Activated CD8-positive, alpha-beta memory T cell treated with anti-CD3 and anti-CD28 coated beads for 1 hour (primary cell): ENCODE measurements at places on chromosomes 2 and 18.
A peak's percentile ranks its signal among the peaks of the same experiment; 100 is the strongest.

DNA sequence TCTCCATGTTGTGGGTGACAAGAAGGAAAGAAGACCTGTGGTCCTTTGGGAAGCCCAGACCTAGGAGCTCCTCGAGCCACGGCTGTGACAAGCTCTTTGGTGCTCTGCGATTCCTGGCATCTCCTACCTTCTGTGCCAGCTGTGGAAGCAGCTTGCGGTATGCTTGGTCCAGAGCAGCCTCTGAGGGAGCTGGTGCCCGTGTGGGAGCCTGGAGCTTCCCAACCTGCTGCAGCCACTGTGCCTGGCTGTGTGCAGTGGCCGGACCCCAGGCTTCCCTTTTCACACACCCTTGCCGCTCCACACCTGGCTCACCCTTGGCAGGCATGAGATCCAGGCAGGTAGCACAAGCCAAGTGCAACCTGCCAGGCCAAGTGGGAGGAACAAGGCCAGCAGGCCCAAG is 1328.6 kb upstream of the SLC39A10 start:
- DNase-seq, result no peak

DNA sequence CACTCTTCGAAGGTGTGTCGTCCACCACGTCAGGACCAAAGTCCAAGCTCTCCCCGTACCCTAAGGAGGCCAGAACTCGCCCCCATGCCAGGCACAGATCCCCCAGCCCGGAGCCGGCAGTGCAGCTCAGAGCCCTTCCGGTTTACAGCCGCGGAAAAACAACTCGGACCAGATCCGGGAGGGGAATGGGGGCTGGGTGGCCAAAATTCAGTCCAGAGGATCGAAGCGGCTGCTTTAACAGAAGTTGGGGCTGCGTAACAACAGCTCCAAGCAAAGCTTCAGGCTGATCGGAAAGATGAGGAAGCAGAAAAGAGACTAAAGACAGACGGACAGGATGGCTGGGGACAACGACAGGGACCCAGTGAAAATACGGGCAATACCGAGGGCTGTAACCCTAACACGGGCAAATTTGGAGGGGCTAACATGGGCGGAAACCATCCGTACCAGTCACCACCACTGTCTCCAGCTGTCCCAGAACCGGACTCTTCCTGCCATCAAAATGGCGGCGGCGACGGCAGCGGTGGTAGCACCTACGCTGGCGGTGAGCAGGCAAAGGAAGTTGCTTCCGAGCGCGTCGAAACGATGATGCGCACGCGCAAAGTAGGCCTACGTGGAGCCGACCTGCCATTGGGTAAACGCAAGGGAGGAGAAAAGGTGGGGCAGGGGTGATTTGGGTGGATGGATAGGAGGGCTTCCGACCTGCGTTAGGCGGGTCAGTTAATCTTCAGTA is at the start of gene MMADHC:
Gene MMADHC (minus strand): TSS at position 556 of the 730 bp plus-strand sequence. CDS start 678 bp downstream, outside the sequence.
- peak; percentile 85 for DNase-seq

DNA sequence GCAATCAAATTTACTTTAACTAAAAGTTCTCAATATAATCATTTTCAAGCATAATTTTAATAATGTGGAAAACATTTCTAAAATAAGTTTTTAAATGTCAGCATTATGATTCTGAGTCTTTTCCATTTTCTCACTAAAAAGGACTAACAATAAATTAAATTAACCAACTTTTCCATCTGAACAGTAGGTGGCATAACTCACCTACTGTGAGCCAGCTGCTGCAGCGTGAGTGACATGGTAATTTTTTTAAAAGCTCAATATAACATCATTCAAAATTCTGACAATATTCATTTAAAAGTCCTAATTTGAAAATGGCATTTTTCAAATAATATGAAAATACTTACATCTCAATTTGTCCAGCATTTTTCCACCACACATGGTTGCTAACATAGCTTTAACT is 66.5 kb downstream of the DTNB start:
- no peak for DNase-seq

- no peak for DNase-seq
Measured at GRCh38 chr2:111031546-111032478, 88.9 kb upstream of the BCL2L11 start.

GRCh38 chr18:79305911-79306310 is 89.8 kb upstream of the NFATC1 start:
- no peak for DNase-seq

GRCh38 chr18:42931491-42931890 is 184.0 kb downstream of the RIT2 start:
- DNase-seq, result no peak

DNA sequence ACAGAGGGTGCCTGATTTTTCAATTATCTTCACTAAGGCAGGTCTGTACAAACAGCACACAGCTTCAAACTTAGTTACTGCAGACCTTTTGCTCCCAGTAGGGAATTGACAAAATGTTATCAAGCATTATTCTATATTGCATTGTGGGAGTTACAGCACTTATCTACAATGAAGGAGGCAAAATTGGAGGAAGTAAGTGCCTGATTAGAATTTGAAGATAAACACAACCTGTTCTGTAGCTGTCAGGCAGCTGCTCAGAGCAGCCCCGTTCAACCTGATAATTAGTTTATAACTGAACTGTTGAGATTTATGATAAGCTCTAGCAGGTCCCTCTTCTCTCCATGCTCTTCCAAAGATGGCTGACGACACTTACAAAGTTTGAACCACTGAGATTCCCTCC is 364.4 kb upstream of the CYRIA start:
- DNase-seq, result no peak

DNA sequence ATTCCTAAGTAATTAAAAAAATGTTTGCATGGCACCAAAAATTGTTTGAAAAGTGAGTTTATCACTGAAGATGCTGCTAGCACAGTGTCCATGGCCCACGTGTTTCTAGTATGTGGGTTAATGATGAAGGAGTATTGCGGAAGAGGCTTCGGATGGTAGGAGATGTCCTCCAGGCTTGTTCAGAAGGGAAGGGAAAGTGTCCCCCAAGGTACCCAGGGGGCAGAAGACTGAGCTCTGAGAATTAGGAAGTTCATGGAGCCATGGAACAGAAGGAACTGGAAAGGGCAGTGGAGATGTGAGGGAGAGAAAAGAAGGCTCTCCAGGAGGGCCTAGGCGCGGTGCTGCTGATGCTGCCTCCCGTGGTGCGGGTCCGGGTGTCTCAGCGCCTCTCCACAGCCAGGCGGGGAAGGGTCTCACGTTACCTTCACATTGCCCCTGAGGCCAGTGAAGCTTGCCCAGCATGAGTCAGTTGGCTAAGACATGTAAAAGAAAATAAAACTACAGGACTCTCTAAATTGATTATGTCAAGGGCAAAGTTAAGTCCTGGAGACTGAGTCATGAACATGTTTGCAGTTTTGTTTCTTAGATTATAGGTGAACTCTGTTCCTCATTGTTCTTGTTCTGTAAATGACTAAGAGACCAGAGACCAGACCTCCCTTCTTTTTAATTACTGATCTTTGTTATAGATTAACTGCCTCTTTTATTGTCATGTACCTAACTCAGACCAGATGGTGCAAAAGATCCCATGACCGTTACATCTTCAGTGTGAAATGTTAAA is 89.0 kb downstream of the MTCL1 start:
- no peak for DNase-seq

- DNase-seq, result no peak
Measured at GRCh38 chr2:100978582-100979191, 23.4 kb upstream of the RPL31 start.

- DNase-seq, result no peak
Measured at GRCh38 chr2:112085916-112086669, 31.0 kb downstream of the TMEM87B start.

DNA sequence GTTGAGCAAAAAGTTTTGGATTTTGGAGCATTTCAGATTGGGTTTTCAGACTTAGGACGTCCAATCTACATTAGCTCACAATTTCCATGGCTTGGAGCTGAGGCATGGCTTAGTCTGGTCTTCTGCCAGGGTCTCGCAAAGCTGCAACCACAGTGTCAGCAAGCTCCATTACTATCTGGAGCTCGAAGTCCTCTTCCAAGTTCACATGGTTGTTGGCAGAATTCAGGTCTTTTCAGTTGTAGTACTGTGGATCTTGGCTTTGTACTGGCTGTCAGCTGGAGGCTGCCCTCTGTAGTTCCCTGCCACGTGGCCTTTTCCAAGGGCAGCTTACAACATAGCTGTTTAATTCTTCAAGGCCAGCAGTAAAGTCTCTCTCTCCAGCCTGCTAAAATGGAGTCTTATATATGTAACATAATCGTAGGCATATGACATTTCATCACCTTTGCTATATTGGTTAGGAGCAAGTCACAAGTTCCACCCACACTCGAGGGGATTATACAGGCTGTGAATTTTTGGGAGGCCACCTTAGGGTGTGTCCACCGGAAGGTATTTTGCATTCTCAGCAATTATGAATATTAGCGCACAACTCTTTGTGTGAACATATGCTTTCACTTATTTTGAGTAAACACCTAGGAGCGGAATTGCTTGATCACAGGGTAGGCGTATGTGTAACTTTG is 41.5 kb upstream of the EPC2 start:
- no peak for DNase-seq

DNA sequence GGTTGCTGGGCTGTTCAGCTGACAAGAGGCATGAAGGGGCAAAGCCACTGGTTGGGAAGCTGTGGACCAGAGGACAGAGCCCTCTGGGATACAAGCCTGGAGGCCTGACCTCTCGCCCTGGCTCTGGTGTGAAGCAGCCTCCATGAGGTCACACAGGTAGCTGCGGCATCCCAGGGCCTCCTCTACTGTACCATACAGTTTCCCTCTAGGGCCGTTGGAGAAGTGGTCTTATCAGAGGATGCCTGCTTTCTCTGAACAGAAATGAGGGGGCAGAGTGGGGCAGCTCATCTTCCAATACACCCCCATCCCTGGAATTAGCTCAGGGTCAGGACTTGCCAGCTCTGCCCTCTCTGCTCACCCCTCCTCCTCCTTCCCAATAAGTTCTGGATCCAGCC is 135.1 kb upstream of the SMAD2 start:
- DNase-seq, result no peak

DNA sequence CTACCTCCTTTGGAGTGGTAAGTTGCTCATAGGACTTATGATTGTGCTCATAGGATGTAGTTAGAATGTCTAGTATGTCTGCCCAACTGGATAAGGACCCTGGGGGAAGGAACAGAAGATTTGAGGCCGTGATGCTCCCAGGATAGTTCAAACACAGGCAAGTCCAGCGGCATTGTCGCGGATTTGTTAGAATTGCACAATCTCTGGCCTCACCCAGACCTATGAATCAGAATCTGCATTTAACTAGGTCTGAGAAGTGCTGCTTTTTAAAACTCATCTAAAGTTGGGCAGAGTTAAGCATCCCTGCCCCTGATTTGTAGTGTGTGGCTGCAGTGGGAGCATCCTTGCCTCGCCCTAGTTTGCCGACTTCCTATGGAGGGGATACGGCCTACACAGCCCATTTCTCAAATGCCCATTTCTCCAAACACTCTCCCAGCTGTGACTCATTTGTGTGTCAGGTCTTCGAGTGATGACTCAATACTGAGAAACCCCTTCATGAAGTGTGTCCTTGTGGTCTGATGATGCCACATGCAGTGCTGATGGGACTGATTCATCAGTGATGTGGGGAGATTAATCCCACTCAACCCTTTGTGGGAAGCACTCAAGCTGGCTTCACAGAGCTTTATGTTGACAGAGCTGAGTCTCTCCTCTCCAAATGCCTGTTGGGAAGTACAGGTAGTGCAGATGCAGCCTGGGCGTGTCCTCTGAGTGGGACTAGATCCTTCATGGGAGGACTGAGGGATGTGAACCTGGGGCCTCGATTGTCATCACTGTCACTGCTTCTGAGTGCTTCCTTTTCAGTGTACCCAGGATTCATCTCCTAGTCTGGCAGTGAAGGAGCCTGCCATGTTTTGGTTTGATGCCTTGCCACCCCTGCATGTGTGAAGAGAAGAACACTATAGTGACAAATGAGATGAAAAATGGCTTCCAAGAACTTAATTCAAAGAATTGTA is 18.7 kb downstream of the SMIM21 start:
- no peak for DNase-seq

DNA sequence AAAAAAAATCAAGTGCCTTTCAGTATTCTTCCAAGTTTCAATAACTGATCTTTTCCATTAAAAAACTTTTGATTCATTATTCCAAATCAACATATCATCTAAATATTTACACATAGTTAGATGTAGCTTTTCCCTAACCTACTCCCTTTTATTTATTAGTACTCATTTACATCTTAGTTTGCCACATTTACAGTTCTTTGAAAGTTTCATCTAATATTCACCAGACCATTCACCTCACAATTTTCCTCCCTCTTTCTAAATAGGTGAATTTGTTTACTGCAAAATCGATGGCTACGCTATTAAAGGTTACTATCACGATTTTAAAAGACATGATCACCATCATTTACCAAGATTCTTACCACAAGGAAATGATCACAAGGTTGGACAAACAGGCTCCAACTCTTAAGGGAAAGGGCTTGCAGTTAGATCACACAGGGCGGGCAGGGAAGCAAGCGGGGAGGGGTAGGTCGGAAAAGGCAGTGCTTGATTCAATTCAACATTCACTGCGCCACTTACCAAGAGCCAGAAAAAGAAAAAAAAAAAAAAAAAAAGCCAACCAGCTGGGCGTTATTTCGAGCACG is 654 bp upstream of the MARCHF7 start:
- no peak for DNase-seq

DNA sequence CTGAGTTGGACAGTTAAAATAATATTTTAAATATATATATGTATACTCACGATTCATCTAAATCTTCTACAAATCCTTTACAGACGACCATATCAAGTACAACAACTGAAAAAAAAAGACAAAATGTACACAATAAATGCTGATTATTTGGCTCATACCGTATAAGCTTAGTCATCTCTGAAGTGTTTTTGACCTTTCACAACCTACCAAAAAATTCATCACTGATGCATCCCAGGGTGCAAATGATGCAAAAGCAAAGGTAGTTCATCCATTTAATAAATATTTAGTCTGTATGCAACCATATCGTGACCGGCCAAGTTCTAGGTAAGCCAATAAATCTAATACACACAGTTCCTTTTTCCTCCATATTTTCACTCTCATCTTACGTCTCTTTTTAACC is 1.1 kb downstream of the TMX3 start:
- no peak for DNase-seq

- no peak for DNase-seq
Measured at GRCh38 chr18:3074087-3074486, 61.1 kb upstream of the LPIN2 start.

DNA sequence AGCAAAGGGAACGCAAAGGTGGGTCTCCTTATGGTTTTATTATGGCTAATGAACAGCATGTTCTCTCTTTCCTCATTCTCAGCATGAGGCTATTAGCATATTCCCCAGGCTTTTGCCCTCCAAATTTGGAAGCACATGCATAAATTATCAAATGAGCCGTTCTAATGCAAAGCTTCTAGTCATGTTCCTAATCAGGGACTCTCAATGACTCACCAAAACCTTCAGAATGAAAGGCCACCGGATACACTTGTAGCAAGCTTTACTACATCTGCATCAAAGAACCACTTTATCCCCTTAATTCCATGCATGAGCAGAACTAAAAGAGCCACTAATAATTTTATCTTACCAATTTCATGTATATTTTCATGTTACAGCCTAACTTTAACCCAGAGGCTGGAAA is 310.5 kb downstream of the LRATD1 start:
- DNase-seq, result no peak
